Activated CD8-positive, alpha-beta memory T cell treated with anti-CD3 and anti-CD28 coated beads for 4 hours (primary cell): ENCODE measurements at places on chromosomes 6 and 20.

GRCh38 chr6:71913444-71914234, 27.3 kb downstream of the RIMS1 start:
- no peak for DNase-seq

DNA sequence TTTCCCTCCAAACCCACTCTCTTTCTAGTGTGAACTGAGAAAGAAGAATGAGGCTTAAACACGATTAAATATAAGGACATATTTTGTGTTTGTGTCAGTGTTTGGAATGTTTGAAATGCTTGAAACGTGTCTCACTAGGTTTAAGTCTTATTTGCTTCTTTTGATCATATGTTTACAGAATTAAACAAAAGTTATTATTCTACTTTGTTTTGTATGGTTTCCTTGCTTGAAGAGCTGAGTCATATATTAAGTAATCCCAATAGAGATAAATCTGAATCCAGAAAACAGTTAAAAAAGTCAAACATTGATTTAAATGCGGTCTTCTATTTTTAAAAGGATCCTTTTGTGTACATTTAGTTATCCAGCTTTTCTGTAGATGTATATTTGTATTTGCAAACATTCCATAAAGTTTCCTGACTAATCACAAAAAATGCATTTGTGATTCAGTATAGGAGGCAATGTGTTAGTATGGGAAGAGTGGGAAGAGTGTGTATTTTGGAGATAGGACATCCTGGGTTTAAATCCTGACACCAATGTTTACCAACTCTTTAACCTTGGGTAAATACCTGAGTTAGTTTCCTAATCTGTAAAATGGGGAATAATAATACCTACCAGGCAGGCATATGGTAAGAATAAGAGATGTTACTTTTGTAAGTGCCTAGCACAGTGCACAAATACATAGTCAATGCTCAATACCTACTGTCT, 72.9 kb downstream of the TSBP1 start:
- no peak for DNase-seq

GRCh38 chr20:44008806-44009678, 94.4 kb downstream of the TOX2 start:
- DNase-seq = no peak

GRCh38 chr6:160742090-160742489, 40.0 kb downstream of the PLG start:
- no peak for DNase-seq

DNA sequence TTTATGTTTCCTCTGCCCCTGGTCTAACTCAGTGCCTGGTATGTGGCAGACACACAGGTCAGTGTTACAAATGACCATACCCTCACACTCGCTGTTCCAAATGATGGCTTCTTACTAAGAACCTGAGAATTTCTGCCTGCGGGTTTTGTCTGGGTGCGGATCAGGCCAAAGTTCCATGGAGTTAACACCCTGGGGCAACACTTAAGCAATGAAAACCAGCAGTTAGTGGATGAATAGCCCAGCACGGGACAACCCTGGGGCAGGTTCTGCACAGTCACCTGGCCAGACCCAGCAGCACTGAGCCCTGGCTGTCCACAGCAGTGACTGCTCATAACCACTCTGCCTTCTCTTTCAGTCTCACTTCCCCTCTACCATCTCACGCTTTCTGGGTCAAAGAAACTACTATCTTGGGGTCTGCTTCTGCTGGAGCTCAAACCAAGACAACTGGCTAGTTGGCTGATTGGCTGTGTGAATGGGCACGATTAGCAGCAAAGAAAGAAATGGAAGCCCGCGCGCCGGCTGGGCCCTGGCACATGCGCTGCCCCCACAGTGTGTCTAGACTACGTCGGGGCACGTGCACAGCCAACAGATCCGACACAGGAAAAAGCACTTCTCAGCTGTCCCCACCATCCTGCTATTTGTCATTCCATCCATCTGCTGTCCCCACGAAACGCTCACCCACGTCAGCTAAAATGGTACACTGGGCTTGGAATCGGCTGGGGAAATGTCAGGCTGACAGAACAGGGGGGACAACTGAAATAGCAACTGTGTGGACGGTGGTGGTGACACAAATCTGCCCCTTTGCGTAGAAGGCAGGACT, 36.6 kb downstream of the MGME1 start:
- no peak for DNase-seq

GRCh38 chr20:24241466-24241865, 228.0 kb upstream of the SYNDIG1 start:
- DNase-seq = no peak

GRCh38 chr6:43389730-43390295, 20.4 kb upstream of the ZNF318 start:
- DNase-seq = no peak

GRCh38 chr6:36515844-36516243, 31.4 kb downstream of the STK38 start:
- no peak for DNase-seq

DNA sequence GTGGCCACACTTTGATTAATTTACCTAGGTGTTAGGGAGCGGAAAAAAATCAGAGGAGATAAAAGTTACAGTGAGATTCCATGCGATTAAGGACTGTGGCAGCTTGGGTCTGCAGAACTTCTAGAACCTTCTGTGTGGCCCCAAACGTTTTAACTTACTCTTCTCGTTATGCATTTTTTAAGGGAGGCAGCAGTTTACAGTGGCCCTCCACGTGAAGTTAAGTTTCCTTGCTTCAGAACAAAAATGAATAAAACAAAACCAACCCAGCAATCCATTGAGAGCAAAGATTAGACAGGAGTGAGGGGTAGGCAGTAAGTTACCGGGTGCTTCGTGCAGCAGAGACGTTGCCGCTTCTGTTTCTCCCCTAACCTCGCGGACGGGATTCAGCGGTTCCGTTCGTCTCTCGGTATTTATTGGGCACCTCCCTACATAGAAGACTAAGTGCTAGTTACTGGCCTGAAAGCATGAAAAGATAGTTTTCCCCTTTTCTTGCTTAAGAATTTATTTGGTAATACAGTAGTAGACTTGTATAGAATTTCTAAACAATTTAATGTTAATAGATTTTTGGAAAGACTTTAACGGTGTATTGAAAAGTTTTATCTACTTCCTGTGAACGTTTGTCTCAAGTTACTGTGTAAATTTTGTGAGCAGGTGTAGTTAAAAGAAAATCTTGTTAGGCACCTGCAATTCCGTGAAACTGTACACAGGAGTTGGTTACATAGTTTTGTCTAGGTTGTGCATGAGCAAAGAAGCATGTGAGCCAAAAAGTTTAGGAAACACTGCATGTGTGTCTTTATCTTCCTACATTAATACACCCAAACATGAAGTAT, 1.1 kb downstream of the BAG2 start:
- DNase-seq = no peak

DNA sequence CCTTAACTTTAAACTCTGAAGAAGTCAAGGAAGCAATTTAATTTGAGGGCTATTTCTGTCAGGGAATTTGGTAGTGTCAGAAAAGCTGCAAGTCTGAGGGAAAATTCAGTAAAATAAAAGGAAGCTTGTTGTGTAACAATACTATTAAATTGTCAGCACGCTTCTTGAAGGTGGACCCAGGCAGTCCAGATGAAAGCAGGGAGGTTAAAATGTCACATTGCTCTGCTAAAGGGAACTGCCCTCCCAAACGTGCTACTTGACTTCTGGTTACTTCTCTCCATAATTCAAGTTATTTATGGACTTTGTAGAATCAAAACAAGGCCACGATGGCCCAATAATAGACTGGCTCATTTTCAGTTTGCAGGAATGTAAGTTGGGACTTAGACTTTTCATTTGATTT, 28.2 kb upstream of the ARMC2 start:
- no peak for DNase-seq

GRCh38 chr6:110039981-110040383, 61.9 kb downstream of the GPR6 start:
- no peak for DNase-seq

DNA sequence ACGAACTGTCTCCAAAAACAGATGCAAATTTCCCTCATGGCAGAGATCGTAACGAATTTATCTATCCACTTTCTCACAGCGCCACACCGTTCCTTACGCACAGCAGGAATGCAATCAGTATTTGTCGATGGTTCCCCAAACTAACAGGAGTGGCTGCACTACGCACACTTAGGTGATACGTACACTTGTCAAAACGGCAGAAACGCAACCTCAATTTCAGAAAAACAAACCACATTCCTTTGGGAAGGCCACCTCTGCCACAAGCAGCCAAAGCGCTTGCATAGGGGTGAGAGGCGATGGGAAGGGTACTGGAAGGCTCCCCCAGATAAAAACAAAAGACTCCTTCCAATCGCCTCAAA, 638 bp downstream of the MDN1 start:
- no peak for DNase-seq

DNA sequence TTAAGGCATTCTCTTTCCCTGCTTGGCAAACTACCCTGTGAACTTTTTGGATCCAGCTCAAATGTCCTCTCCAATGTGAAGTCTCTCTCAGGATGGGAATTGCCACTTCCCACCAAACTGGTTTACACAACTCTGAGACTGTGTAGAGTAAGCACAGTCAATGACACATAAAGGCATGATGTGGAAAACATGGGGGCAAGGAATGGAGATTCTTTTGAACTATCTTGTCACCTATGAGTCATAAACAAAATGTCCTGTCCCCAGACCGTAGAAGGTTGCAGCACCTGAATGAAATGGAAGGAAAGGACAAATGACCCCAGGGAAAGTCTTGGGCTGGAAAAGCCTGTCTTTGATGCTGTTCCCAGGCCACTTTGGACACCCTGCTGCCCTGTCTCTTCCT, 11.0 kb upstream of the KIF13A start:
- DNase-seq = no peak

DNA sequence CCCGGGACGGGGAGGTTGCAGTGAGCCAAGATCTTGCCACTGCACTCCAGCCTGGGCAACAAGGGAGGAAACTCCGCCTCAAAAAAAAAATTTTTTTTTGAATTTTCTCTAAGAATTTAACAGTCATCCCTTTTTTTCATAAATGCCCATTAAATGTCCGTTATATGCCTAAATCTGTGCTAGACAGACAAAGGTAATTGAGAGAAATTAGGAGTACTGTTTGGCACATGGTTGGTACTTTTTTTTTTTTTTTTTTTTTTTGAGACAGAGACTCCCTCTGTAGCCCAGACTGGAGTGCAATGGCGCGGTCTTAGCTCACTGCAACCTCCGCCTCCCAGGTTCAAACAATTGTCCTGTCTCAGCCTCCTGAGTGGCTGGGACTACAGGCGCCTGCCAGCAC, 1.7 kb downstream of the PCMT1 start:
- no peak for DNase-seq

GRCh38 chr6:142952614-142953013, 7.6 kb upstream of the HIVEP2 start:
- no peak for DNase-seq

DNA sequence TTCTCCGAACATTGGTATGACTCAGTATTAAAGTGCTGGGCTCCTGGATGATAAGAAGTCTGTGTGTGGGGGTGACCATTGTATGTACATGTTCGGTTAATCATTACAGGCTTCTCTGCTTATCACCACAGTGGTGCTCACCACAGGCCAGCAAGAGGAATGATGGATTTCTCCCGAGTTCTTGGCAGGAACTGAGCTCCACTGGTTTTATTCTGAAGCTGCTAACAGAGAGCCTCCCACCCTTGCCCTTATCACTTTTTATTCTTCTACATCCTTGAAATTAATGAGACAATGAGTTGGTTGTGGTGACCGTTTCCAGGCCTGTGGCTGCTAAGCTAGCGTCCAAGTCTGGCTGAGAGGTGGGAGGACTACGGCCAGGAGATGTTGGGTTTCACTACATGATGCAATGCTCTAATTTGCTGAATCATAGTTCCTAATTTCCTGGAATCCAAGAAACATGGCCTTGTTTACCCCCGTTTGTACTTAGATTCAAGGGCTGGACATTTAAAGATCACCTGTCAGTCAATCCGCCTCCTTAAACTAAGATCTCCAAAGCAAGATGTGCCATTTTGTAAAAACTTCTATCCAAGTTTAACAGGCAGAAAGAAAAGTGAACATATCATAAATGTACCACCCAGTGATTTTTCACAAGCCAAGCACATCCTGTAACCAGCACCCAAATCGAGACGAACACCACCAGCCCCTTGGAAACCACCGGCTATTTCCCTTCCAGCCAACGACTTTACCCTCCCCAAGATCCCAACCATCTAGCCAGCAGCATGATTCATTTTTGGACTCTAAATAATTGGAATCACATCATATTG, 172.5 kb downstream of the FOXA2 start:
- DNase-seq = no peak

DNA sequence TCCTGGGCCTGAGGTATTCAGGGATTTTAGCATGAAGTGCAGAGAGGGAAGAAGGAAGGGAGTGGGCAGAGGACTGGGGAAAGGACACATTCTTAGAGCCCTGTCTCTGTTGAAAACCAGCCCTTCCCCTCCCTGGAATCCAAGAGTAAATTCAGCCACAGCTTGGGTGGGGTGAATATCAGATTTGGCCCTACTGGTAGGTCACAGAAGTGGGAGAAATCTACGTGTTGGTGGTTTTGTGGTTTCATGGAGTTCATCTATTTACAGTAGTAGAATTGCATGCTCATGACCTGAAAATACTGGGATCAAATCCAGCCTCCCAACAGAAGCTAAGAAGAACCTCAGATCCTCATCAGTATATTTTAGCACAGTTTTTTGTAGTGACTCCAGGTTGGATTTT, 404.4 kb downstream of the BMP2 start:
- DNase-seq = no peak

DNA sequence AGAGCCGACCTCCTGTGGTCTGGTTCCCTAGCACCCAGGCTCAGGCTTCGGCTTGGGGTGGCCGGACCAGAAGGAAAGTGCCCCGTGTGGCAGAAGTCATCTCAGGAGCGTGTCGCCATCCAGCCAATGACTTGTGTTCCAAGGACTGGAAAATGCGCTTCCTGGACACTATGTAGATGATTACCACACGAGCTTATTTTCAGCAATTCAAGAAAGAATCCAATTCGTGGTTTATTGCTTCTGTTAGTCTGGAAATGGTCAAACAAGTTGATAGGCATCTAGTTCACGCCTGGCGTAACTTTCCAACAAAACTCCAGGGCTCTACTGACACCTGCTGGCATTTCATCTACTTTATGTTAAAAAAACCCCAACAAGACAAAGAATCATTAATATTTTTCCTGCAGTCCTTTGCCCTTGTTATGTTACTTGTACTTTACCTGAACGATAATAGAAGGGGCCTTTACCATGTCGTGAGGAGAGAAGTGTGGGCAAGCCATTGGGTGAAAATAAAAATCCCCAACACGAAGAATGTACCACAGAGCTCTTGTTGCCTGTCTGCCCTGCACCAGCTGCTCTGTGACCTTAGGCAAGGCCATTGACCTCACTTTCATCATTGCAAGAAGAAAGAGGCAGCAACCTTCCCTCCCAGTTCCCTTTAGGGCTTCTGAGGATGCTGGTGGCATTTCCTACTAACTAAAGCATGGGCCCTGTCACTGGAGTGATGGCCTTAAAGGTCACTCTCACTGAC, 154.7 kb upstream of the LAMP5 start:
- DNase-seq = no peak
